ENCODE measurements at places on chromosomes 16 and 17.

DNA sequence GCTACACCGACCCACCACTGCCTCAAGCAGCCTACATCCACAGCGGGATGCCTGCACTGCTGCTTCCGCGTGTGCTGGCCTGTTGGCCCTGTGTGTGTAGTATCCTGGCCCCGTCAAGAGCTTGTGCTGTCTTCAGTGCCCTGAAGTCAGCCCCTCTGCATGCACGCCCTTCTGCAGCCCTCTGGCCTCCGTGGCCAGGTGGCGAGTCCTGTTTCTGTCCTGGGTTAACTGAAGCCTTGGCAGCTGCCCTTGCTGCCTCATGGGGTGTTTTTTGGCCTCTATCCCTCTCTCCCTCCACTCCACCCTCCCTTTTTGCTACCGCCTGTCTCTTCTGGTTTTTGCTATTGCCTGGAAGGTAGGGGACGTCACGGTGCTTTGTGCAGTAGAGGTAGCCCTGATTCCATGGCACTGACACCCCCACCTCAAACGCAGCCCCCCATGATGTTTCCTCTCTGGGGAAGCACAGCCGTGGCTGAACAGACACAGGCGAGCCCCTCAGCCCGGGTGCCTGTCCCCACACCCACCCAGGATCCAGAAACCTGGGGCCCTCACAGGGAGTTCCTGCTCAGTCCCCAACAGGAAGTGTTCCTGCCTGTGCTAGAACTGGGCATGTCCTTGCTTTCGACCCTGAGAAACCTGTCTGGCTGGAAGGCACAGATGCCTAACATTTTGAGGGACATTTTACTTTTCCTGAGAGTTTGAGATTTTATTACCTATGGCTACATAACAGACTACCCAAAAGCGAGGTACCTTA is 18.8 kb upstream of the AMZ2 start:
- no peak for DNase-seq

DNA sequence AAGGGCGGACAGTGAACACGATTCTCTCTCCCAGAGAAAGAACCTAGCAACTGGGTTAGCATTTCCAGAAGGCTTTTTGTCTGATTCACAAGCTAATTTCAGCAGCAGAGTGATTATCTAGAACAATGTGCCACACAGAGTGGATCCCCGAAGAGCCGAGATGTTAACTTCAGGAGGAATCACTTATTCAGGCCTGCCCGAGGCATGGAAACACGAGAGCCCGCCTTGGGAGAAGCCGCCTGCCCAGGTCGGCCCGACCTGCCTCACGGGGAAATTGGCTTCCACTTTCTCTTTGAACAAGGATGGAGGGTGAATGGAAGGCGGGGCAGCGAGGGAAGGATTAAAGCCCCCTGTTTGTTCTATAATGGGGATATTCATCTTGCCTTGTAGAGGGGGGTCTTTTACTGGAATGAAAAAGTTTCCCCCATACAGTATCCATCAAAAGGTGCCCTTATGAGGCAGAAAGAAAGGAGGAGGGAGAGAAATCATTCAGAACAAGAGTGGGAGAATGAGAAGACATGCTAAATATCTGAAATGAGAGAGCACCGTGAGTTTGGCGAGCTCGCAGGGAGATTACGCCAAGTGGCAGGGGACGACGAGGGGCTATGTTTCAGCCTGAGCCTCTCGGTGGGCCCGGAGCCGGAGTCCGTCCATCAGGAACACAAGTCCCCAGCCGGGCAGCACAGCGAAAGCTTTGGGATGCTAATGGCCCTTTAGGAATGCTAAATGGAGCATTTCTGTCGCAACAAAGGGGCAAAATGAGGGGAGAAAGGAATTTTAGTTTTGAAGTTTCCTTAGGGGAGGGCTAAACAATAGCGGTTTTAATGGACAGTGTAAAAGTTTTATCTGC is 33.0 kb downstream of the NTN1 start:
- DNase-seq = no peak

DNA sequence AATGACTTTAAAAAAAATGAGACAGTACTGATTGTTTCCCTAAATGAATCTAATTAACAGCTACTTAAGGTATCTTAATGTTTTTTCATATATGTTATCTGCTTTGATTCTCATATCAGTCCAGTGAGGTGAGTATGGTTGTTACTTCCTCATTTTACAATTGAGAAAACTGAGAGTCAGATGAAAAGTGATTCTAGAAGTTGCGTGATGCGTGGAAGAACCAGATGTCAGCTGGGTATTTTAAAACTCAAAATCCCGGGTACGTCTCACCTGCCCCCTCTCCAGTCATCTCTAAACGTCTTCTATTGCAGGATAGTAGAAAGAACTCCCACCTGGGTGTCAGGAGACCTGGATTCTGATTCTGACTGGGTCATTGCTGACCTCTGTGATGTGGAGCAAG is 89.2 kb downstream of the MAP2K6 start:
- no peak for DNase-seq

- DNase-seq = peak; percentile 72
These were observed 39.3 kb downstream of the CHD9 start for GRCh38 chr16:53094013-53094630.

GRCh38 chr17:77716289-77716926 is 242.1 kb upstream of the TNRC6C start:
- DNase-seq = no peak

DNA sequence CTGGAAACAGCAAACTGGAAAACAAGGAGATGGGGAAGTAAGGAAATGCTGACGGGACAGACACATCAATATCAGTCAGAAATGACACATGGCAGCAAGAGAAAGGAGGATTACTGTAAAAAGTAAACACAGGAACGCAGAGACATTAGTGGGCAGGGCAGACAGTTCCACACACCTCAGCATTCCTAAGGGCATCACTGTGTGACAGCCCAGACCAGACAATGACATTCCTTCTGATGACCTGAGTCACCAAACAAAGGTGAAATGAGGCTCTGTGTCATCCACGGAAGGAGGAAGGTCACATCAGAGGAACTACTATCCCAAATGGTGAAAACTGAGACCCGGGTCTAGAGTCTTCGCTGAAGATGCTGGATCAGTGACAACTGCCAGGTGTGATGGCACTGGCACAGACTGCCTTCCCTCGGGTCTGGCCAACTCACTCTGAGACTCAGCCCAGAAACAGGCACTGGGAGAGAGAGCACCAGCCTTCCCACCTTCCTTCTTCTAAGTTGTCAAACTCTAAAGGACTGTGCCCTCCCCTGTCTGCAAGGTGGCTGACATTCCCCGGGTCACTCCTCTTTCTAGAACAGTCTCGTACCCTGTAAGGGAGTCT is 36.7 kb downstream of the TK2 start:
- DNase-seq = no peak

DNA sequence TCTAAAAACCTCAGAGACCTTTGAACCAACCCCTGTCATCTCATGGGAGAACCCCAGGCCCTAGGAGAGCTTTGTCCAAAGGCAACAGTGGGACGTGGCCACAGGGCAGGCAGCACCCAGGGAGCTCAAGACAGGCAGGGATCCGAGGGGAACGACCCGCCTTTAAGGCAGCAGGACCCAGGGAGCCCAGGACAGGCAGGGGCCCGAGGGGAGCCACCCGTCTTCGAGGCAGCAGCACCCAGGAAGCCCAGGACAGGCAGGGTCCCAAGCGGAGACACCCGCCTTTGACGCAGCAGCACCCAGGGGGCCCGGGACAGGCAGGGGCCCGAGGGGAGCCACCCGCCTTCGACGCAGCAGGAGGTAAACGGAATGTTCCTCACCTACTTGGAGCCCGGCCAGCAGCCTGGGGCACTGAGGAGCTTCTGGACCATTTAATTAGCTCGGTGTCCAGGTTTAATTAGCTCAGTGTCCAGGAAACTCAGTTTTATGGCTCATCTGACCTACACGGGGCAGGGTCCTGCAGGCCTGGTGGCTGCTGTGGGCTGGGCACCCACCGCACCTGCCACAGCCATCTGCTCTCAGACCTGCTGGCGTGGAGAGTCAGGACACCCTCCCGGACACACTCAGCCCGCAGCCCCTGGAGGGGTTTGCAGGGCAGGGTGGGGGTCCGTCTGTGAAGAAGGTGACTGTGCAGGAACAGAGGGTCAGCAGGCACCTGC is 24.4 kb downstream of the PIEZO1 start:
- DNase-seq = no peak

DNA sequence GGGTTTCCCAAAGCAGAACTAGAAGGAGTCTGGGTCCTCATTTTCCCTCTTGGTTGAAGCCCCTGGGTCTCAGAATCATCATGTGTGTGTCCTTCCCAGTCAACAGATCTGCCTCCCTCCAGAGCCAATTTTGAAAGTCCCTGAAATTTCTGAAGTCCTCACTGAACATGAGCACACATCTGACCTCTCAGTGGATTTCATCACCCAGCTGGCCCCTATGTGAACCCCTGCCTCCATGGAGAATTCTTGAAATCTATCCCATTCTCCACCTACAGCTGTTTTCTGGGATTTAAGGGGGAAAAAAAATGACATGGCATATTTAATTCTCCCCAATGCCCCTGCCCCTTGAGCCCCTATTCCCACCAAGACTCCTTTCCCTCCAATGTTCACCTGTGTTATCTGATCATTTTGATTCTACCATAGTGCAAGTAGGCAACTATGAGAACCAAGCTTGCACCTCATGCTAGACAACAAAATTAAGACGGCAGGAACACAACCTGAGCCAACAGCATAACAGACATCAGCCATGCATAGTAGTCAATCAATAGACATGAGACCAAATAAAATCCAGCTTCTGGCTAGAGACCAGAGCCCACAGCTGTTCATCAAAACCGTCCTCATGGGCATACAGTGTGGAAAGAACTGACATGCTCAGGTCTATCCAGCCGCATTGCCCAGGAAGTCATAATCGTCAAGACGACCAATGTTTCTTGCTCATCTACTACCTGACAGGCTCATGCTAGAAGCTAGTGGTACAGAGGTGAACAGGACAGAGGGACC is 14.9 kb downstream of the SOX9 start:
- no peak for DNase-seq

GRCh38 chr16:50146479-50147435 is 6.3 kb upstream of the TENT4B start:
- no peak for DNase-seq

GRCh38 chr16:3642397-3643094 is 11.9 kb upstream of the DNASE1 start:
- DNase-seq = peak; percentile 9

- no peak for DNase-seq
These were observed 5.2 kb upstream of the TOB1 start for GRCh38 chr17:50871364-50871763.

DNA sequence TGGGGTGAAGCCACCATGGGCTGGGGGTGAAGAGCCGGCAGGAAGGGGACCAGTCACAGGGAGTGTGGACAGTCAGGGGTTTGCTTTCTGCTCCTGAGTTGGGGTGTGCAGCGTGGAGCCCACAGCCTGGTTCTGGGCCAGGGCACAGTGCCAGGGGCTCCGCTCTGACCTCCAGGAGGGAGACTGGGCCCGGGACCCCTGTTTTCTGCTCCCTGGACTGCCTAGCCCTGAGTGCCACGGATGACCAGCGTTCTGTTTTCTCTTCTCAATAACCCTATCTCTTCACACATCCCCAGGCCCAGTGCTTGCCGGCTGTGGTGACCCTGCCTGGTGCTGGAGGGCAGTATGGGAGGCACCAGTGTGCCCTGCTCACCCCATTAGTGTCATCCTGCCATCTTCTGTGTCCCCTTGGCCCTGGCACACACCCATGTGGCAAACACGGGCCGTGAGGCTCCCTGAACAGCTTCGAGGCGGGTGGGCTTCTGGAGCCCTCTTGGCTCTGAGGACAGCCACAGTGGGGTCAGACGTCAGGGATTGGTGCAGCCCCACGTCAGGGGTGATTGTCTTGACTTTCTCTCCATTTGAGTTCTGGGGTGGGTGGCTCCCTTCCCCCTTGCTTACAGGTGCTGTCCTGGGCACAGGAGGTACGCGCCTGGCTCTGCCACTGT is 1.1 kb downstream of the CEMP1 start:
- DNase-seq = no peak

DNA sequence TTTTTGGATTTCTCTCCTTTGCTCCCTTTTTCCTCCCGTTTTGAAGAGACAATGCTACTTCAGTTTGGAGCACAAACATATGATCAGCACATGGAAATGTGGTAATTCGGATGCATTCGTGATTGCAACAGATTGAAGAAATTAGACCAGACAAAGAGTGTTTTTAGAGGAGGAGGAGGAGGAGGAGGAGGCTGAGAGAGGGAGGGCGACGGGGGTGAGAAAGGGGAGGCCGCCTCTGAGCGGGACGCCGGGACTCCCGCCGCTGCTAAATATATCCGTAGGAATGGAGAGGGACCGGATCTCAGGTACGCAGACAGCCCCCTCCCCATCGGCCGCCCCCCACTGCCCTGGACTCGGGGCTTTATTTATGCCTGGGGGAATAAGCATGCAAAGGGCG is 179.3 kb downstream of the SEC14L1 start:
- no peak for DNase-seq

- no peak for DNase-seq
These were observed 482.8 kb downstream of the SOX9 start for GRCh38 chr17:72603420-72604242.

DNA sequence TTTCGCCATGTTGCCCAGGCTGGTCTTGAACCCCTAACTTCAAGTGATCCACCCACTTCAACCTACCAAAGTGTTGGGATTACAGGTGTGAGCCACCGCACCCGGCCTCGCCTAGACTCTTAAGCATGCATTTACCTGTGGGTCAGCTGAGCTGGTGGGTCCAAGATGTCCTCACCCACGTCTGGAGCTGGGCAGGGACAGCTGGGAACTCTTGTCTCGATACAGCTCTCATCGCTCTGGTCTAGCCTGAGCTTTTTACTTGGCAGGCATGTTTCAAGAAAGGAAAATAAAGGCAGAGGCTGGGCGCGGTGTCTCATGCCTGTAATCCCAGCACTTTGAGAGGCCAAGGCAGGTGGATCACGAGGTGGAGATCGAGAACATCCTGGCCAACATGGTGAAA is 56.9 kb upstream of the PHOSPHO1 start:
- no peak for DNase-seq

- DNase-seq = no peak
These were observed 29.8 kb downstream of the LIG3 start for GRCh38 chr17:35010093-35010492.

DNA sequence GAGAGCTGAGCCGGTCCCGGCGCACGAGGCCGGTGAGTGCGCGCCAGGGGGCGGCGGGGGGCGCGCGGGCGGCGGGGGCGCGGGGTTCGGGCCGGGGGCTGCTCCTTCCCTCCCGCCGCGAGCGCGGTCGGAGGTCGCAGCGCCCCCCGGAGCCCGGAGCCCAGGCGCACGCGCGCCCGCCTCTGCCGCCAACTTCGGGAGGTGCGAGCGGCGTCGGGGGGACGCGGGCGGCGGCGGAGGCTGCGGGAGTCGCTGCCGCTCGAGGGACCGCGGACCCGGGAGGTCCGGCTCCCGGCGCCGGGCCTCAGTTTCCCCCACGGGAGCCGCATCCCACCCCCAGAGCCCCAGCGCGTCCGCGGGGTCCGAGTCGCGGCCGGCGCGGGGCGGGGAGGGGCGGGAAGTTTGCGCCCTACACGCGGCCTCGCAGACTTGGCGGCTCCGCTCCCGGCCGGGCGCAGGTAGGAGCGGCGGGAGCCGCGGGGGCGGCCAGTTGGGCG is at the start of gene PRR35:
TSS of gene PRR35 (plus strand) at position 191 of the 497 bp plus-strand sequence. CDS start 2,901 bp downstream, outside the sequence.
- no peak for DNase-seq

GRCh38 chr16:72400257-72401083 is 228.5 kb upstream of the PMFBP1 start:
- peak; percentile 27 for DNase-seq

All from NCI-H510A treated with DMSO at 0.1 percent for 48 hours (cell line).